G401 (cell line): ENCODE measurements at places on chromosomes 2 and 18. TPM values are rescaled to one million over a fixed set of nuclear protein-coding genes. Genes with fewer than 3 reads are reported as not detected.

DNA sequence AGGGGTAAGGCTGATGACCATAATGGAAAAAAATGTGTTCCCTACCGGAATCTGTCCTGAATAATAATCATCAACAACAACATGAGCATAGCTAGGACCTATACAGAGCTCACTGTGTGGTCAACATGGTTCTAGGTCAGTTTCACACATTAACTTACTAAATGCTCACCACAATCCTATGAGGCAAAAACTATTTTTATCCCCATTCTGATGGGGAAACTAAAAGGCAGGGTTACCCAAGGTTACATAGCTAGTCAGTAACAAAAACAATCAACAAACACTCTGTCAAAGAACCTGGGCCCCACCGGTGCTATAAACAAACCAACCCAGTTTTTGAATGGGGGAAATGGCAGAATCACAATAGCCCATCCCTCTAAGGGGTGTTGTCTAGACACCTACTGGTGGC, 40.1 kb downstream of the AOX1 start:
- DNase-seq, result no peak

DNA sequence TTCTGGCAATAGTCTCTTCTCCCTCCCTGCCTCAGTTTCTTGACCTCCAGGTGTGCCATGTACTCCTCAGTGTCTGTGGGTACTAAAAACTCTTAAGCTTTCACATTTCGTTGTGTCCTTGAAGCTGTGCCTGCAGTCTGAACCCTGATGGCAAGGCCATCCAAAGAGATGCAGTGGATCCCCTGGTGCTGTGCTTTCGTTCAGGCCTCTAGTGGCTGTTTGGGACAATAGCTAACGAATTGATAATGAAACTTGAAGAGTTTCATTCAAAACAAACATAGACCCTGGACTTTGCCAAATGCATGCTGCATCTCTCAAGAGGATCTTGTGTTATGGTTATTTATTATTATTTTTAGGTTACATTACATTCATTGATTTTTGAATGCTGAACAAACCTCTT, 523.1 kb upstream of the FSIP2 start:
- DNase-seq, result no peak

DNA sequence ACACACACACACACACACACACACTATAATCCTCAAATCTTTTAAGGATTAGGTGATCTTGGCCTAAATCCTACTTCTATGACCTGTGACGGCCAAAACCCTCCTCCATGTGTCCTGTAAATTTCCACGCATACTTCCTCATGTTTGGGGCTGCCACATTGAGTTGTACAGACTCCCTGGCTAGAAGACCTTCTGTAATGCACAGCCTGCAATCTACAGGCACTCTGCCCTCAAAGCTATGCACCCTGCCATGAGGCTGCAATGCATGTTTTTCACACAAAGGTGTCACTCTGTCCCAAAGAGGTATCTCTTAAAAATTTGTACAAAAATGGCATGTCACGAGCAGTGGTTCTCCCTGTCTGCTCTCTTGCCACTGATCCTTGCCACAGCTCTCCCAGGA, 26.4 kb upstream of the B4GALT6 start:
- peak; percentile 61 for DNase-seq

The RNF152 gene
- total RNA-seq, result 0.07 TPM in 1 of 2 replicates, not detected in the other

GRCh38 chr2:150531591-150531990, 44.1 kb upstream of the RND3 start:
- no peak for DNase-seq

The LRATD1 gene
- total RNA-seq, result not detected in 2 replicates

The IL36G gene
- not detected in 2 replicates for total RNA-seq

The TMEFF2 gene
- not detected in 2 replicates for total RNA-seq

The VAMP5 gene
- total RNA-seq, result 0.85 and 1.9 TPM in 2 replicates

- no peak for DNase-seq
Observed at GRCh38 chr2:173386738-173387065, 32.0 kb downstream of the CDCA7 start.

DNA sequence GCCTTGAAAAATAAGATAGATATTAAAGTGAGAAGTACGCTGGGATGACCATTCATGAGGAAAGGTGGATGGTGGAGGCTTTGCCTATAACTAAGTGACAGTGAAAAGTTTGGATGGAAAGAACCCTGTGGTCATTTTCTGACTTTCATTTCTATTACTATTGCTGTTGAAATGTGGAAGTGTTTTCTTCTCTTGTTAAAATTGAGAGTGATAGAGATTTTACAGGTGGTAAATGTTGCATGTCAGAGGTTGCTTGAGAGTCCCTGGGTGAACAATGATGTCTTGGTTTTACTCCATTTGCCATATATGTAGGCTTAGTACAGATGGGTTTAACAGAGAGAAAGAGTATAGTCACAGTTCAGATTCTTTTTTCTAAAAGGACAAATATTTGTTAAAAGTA, 18.4 kb downstream of the NCOA1 start:
- no peak for DNase-seq

The FBXO15 gene
- 0.18 TPM in 1 of 2 replicates, not detected in the other for total RNA-seq

- no peak for DNase-seq
Observed at GRCh38 chr2:16200554-16201193, 260.3 kb downstream of the MYCN start.

The SGPP2 gene
- total RNA-seq, result not detected in 2 replicates

DNA sequence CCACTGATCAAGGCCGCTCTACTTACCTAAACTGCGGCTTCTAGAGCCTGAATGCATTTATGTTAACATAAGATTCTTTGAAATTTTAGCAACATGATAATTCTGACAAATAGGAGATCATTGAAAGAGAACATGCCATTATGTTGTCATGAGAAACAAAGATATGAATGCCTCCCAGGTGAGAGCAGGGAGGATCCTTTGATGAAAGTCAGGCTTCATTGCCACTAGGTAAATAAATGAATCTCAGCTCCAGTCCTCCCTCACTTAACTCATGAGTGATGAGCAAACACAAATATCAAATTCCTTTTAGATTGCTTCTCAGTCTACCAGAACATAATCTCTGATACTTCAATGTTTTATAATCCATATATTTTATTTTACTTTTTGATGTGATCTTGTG, 463.2 kb upstream of the CDH7 start:
- no peak for DNase-seq

DNA sequence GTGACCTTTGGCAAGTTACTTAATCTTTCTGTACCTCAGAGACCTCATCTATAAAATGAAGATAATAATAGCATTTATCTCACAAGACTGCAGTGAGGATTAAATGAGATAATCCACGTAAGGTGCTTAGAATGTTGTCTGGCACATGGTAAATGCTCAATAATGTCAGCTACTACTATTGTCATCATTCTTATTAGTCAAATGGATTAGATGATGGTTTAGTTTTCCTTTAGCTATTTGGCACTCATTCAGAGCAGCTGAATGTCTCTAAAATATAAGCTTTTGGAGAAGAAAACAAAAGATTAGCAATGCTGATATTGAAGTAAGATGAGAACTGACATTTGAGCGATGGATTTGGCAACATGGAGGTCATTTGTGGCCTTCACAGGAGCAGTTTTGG, 125.1 kb downstream of the AQP4 start:
- no peak for DNase-seq

The ORC4 gene
- total RNA-seq, result 16.7 and 33.9 TPM in 2 replicates

The GPR55 gene
- not detected in 2 replicates for total RNA-seq

The REG3A gene
- total RNA-seq, result not detected in 2 replicates

GRCh38 chr2:193869564-193869963, 1674.8 kb upstream of the TMEFF2 start:
- DNase-seq, result no peak

DNA sequence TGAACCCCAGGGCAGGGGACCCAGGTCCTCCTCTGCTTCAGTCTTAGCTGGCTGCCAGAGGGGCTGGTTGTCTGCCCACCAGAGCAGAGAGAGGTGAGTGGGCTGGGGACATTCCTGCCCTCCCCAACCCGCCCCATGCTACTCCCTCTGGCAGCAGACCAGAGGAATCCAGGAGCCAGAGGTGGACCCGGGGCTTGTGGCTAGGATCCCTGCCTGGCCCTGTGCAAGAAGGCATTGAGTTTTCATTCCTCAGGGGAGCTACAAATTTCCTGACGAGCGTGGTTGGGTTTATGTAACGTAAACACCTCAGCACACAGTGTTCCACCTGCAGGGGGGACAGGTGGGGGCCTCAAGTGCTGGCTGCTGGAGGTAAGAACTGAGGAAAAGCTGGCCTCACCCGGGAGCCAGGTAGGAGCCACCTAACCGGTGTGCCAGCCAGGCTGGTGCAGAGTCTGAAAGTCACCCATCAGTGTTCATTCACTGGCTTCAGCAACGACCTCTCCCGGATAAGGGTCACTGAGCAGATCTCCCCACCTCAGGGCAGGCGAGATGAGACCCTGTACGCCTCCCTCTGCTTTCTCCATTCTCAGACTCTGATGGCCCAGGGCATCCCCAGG, 246.8 kb downstream of the DYSF start:
- DNase-seq, result no peak

DNA sequence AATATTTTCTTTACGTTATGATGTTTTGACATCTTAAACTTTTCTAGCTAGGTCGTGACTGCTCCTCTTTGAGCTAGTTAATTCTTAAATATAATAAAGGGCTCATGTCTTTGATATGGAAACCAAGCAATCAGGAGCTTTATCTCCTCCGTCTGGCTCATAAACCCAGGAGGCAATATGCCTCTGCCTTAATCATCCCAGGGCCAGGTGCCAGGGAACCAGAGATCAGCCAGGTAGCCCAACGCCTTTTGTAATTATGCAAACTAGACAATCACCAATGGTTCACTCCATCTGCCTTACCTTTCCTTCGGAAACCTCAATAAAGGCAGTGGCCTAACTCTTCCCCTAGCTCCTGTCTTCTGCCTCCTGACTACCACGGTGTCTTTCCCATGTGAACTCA, 213.7 kb downstream of the KCNJ3 start:
- peak; percentile 67 for DNase-seq

GRCh38 chr2:219252900-219253752, at the start of gene TUBA4B:
TSS of gene TUBA4B (plus strand) at chr2:219253243. CDS start at chr2:219253408, 165 bp downstream.
- peak; percentile 61 for DNase-seq

The FOXI3 gene
- not detected in 2 replicates for total RNA-seq

DNA sequence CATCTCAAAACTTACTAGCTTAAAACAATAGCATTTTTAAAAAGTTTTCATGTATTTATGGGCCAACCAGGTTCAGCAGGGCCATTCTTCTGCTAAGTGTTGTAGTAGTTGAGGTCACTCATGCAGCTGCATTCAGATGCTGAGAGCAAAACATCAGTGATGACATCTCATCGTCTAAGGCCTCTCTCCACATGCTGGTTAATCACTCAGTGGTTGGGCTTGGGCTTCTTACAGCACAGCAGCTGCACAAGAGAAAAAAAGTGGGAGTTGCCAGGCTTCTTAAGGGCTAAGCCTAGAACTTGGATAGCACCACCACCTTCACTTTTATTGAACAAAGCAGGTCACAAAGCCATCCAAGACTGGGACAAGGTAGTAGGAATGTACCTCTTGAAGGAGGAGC, 190.3 kb downstream of the IRS1 start:
- no peak for DNase-seq

The GAREM2 gene
- 8.6 and 12.8 TPM in 2 replicates for total RNA-seq

- no peak for DNase-seq
Observed at GRCh38 chr2:49306925-49307324, 152.6 kb upstream of the FSHR start.

- DNase-seq, result no peak
Observed at GRCh38 chr2:181130686-181131085, 150.3 kb downstream of the UBE2E3 start.

GRCh38 chr2:30693821-30694281, 113.4 kb downstream of the CAPN13 start:
- no peak for DNase-seq

- DNase-seq, result no peak
Observed at GRCh38 chr2:43127941-43128558, 98.4 kb downstream of the ZFP36L2 start.

The TDRD15 gene
- total RNA-seq, result not detected in 2 replicates

DNA sequence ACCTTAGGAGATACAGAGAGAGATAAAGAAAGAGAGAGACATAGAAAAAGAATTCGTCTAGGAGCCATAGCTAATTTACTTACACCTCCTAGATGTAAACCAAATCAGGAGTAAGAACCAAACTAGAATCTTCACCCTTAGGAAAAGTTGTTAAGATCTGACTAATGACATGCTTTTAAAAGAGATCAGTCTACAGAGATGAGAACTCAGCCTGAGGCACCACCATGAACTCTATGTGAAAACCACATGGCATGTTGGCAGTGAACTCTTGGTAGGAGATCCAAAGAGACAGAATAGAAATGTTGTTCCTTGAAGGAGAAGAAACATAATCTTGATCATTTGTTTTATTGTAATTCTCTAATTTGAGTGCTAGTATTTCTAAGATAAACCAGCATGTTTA, 585.4 kb upstream of the ID2 start:
- DNase-seq, result no peak

GRCh38 chr2:102520801-102521200, 47.8 kb downstream of the SLC9A4 start:
- no peak for DNase-seq

DNA sequence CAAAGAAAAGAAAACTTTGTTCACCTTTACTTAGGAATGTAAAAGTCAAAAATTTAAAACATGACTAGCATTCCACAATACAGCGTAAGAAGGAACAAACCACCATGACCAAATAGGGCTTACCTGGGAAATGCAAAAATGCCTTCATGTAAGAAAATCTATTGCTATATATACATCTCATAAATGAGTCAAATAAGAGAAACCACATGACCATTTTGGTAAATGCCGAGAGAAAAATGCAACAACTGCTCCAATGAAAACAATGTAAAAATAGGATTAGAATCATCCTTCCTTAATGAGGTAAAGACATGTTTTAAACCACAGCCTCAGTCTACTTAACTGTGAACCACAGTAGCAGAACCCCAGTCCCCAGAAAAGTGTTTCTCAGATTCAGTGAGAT, 49.4 kb downstream of the TGOLN2 start:
- no peak for DNase-seq

The RAB27B gene
- total RNA-seq, result not detected in 2 replicates

DNA sequence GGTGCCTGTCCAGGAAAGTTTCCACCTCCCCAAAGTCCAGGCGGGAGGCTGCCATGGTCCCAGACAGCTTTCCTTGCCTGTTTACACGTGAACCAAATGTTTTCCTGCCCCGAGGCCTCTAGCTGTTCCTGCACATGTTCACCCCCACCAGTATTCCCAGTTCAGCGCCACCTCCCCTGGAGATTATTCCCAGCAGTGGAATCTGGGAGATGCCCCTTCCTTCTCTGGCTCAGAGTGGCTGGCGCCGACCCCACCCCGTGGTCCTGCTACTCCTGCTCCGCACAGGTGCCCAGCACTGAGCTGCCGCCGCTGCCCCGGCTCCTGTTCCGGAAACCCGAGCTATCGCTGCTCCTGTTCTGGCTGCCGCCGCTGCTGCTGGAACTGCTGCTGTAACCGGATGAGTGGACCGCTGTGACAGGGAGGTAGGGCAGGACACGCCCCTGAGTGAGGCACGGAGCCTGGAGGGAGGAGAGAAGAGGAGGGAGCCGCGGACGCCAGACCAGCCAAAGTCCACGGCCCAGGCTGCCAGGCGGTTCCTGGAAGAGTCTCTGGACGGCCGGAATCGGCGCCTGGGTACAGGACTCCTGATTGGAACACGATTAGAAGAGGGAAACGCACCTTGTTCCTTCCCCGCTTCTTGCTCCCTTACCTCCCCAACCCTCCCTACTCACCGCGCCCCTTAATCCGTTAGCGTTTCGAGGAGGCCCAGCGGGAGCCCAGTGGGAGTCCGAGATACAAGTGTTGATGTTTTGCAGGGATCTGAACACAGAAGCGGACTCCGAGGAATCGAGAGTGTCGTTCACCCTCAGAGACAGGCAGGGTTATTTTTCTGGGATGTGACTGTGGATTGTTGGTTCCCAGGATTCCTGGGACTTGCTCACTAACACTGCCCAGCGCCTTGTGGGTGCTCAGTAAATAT, at the start of gene PDE11A:
PDE11A (minus strand) TSS at position 395 of the 919 bp plus-strand sequence; CDS start at position 55, 340 bp downstream.
- peak; percentile 32 for DNase-seq
